ENCODE measurements at places on chromosomes 5 and 9.

GRCh38 chr5:102927007-102927406, 171.9 kb downstream of the PAM start:
- DNase-seq, result no peak

GRCh38 chr9:76996700-76997099, 22.8 kb upstream of the FOXB2 start:
- DNase-seq, result no peak

GRCh38 chr5:106331415-106331814, 1339.3 kb downstream of the EFNA5 start:
- DNase-seq, result no peak

DNA sequence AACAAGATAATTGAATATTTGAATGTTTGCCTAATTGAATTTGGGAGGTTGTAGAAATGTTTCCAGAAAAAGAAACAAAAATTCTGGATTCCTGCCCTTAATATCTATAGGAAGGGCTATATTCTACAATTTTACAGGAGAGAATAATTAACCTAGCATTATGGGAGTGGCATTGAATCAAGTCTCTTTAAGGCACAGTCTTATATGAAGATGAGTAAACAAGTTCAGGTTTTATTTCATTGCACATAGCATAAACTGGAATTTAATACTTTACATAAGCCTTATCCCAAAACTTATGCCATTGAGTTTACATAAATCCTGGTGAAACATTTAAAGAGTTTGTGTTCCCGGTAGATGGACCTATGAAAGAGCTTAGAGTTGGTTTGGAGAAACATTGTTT, 138.1 kb upstream of the ADAMTSL1 start:
- no peak for DNase-seq

- DNase-seq, result no peak
Measured at GRCh38 chr9:130944510-130945058, 5.5 kb upstream of the FIBCD1 start.

- no peak for DNase-seq
Measured at GRCh38 chr9:99299211-99300102, 77.4 kb downstream of the SEC61B start.

DNA sequence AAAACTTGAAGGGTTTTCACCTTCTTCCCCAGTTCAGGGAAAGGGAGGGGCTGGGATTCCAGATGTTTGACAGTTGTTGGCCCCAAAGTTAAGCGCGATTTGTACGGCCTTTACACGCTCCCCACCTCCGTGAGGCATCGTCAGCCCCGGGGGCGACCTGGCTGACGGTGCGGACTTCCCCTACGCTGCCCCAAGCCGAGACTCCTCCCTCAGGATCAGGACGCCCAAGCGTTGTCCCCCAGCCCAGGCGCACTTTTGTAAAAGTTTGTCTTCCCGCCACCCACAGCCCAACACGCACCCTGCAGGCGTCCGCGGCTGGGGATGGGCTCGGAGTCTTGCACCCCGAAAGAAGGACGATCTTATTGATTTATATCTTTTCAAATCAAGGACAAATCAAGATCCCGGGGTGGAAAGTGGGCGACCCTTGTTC, 713 bp downstream of the MOB3B start:
- peak; percentile 26 for DNase-seq

GRCh38 chr5:34914671-34915138, 599 bp downstream of the RAD1 start:
- DNase-seq, result no peak

DNA sequence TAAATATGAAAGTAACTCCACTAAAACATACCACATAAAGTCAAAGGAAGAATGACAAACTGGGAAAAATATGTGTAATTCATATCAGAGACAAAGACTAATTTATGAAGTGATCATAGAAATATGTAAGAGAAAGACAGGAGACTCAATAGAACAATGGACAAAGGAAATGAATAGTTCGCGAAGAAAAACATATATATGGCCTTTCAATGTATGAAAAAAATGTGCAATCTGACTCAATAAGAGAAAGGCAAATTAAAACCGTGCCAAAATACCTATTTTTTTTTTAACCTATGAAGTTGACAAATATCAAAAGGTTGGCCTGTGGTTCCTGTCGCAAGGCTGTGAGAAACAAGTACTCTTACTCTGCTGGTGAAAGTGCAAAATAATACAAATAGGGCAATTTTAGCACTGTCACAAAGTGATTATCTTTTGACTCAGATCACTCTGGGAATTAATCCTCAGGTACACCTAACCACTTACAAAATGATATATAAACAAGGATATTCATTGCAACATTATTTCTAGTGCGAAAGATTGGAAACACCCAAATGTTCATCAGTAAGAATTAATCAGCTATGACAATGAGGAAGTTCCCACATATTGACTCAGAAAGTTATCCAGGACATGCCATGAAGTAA, 3.7 kb downstream of the C9 start:
- DNase-seq, result no peak

DNA sequence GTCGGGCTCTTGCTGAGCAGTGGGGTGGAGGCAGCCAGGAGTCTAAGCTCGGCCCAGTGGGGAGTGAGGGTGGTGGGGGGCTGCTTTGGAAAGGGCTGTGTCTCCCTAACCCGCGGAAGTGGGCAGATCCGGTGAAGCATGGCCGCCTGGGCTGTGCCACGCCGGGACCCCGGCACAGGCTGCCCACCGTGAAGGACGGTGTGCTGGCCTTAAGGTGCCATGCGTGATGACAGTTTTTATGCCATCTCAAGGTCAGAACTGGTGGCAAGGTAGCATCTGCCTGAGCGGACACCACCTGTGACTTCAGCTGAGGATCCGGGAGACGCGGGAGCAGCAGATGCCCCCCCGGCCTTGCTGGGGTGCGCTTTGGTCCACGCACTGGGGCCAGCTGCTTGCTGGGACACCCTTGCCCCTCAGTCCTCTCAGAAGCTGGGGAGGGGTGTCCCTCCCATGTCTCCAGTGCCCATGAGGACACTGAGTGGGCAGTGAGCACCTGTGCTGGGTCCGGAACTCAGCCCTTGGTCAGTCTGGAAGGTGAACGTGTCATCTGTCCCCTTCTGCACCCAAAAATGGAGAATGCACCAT, 53.9 kb downstream of the AHRR start:
- no peak for DNase-seq

- DNase-seq, result no peak
Measured at GRCh38 chr5:90940227-90940995, 381.8 kb downstream of the ADGRV1 start.

DNA sequence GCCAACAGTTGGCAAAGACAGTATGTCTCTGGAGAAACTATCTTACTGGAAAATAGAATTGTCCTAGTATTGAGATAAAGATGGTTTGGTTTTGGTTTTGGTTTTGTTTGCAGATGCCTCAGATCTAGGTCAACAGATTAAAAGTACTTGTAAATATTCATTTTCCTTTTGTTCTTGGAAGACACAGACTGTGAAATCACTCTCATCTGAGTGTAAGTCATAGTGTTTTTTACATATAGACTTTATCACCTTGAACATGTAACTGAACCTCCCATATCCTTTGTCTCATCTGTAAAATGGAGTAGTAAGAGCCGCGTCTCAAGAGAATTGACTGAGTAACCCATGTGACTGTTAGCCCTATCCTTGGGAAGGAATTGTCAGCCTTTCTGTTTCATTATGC, 34.3 kb downstream of the MAP3K1 start:
- no peak for DNase-seq

GRCh38 chr5:2093859-2094615, 211.3 kb upstream of the IRX4 start:
- no peak for DNase-seq

GRCh38 chr5:151708126-151708525, 21.4 kb upstream of the SPARC start:
- no peak for DNase-seq

- DNase-seq, result no peak
Measured at GRCh38 chr5:34469971-34470370, 186.2 kb upstream of the RAI14 start.

DNA sequence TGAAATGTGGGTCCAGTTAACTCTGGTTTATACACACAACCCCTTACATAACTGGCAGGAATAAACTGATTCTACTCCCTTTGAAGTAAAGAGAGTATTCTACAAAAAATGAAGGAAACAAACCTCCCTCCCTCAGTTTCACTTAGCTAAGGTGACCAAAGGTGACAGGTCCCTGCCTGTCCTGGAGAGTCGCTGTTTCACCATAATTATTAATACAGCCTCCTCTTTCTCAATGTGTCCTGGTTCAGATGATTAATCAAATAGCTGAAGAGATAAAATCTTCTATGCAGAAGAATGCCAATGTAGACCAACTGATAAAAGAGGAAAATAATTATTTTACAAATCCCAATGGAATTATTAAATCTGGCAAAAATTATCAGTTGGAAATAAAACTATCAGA, 163.7 kb upstream of the GNA14 start:
- no peak for DNase-seq

GRCh38 chr9:113634596-113635515, 171.3 kb downstream of the RGS3 start:
- DNase-seq, result no peak

GRCh38 chr5:38370358-38371100, 112.2 kb downstream of the EGFLAM start:
- no peak for DNase-seq

DNA sequence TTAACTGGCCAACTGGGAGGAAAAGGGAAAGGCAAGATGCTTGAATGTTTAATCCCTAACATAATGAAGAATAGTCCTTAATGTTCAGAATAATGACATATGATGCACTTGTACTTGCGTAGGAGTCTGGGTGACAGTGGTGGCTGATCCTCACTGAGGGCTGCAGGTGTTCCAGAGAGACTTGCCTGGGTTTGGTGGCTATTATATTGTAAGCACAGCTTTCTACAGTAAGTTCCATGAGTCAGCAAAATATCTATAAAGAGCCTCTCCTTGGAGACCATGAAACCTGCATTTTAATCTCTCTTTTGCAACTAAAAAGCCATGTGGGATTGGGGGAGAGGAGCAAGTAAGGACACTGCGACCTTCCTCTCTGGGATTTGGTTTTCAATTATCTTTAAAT, 1.9 kb upstream of the NPR2 start:
- DNase-seq, result no peak

DNA sequence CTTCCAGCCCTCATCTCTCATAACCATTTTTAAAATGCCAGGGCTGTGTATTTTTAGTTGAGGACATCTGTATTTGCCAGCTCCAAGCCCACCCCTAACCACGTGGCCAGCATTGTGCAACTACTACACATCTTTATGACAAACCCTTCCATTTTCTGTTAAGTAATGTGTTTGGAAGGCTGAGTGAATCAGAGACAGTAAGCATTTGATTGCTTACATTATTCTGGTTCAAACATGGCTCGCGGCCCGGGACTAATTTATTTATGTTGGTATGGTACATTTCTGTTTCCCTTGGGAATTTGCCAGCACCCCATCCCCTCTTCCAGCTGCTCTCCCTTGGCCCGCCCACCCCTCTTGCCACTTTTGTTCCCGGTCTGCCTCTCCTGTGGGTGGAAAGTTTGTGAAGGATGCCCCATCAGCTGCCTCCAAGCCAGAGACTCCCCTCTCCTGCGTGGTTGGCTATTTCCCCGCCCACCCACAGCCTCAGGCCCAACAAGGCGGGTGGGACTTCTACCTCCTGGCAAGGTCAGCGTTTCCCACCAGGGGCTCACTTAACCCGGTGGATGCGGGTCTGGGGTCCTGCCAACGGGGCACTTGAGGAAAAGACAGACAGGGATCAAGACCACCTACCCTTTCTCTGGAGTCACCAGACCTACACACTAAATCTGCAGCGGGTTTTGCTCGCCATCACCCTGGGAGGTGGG, 162.2 kb downstream of the HSD17B3 start:
- DNase-seq, result no peak

DNA sequence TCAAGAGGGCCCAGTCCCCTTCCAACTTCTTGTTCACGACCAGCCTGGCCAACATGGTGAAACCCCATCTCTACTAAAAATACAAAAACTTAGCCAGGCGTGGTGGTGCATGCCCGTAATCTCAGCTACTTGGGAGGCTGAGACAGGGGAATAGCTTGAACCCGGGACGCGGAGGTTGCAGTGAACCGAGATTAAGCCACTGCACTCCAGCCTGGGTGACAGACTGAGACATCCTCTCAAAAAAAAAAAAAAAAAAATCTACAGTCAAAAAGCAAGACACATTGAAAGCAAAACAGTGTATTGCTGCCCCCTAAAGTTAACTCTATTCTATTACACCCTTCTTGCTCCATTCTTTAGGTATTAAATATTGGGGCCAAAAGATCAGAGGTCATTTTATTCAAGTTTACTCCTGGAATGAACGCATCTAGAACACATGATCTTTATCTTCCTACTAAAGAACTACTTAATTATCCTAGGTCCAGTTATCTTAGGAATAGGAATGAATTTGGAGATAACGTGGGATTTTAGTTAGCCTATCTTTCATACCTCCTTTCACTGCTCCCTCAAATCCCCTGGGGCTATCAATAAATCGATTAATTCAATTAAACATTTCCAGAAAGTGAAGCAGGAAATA, 2.4 kb downstream of the ATG12 start:
- no peak for DNase-seq

- DNase-seq, result no peak
Measured at GRCh38 chr5:78889369-78890140, 95.6 kb downstream of the ARSB start.

DNA sequence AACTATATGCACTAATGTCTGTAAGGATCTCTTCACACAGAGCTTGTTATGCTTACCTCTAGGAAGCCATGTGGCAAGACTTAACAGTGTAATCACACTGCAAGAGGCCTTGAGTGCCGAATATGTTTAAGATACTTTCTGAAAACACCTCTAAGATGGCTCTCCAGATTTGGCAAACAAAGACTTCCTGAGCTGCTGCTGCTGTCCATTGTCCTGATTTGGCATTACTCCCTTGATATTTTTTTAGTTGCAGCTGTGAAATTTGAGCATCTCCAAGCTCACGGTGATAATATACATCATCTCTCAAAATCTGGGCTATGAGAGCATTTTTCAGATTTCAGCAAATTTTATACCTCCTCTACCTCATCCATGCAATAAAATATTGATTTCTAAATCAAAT, 384.5 kb upstream of the CDH6 start:
- no peak for DNase-seq

- DNase-seq, result no peak
Measured at GRCh38 chr5:52013523-52013922, 630.3 kb downstream of the ISL1 start.

GRCh38 chr9:79619930-79620329, 48.2 kb downstream of the TLE4 start:
- no peak for DNase-seq

DNA sequence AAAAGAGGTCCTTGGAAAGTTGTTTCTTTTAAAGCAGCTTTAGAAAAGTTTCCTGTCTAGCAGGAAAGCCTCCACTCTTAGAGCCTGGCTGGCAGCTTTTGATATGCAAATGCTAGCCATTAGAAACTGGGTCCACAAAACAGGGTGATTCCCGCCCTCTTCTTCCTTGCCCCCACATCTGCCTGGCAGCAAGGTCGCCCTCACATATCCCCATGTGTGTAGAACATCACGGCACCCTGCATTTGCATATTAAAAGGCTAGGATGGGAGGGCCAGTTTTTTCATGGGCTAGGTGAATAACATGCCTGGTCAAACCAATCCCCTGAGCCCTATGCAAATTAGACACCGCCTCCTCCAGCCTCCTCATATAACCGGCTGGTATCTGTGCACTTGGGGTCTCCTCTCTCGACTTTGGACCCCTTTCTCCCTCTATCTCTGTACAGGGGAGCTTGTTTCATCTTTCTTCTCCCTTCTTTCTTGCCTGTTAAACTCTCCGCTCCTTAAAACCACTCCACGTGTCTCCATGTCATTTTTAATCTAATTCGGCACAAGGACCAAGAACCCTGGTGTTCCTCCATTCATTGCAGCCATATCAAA, 426.8 kb upstream of the CTNND2 start:
- DNase-seq, result no peak

GRCh38 chr9:125701351-125701750, 5.7 kb downstream of the MAPKAP1 start:
- DNase-seq, result no peak

GRCh38 chr5:123500471-123500870, 11.5 kb upstream of the CSNK1G3 start:
- no peak for DNase-seq
